ENCODE measurements at places on chromosomes 1 and 21. TPM values are rescaled to one million over a fixed set of nuclear protein-coding genes. Genes with fewer than 3 reads are reported as not detected.

ORC1 gene
- total RNA-seq = 14.6 TPM

DNA sequence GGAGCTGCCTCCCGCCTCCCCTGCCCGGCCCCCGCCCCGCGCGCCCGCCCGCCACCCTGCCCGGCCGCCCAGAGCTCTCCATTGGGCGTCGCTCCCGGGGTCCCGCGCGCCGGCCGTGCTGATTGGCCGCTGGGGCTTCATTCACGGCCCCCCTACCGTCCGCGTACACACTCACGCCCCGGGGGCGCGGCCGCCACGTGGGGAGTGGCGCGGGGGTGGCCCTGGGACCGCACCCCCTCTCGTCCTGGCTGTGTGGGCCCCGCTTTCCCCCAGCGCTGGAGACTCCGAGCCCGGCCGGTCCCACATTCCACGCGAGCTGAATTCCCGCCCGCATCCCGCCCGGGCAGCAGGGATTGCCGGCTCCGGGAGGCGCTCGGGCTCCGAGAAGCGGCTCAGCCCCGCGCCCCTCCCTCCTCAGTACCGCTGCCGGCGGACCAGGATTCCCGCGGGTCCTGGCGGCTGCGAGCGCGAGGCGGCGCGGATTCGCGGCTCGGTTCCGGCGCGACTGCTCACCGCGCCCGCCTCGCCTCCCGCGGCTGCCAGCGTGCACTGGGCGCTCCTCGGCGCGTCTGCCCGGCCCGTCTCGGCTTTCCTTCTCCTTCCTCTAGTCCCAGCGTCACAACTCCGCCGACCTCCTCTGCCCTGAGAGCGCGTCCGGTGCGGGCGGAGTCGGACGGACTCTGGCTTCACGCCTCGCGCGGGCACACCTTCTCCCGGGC is 450 bp upstream of the POU3F1 start:
- peak overlapping the region; percentile 77 for H3K4me3 ChIP-seq
- peaks cover 36% of the 10 kb centered on the region for H3K27me3 ChIP-seq
- DNase-seq = peak; percentile 83
- peaks cover 34% of the 10 kb centered on the region for H3K4me1 ChIP-seq

- H3K4me1 ChIP-seq = no peaks in the 10 kb centered on the region
- H3K27me3 ChIP-seq = no peaks in the 10 kb centered on the region
- no peak overlapping the region for H3K4me3 ChIP-seq
- no peaks in the 10 kb centered on the region for H3K36me3 ChIP-seq
Measured at GRCh38 chr1:7406641-7407543, 364.2 kb upstream of the VAMP3 start.

DNA sequence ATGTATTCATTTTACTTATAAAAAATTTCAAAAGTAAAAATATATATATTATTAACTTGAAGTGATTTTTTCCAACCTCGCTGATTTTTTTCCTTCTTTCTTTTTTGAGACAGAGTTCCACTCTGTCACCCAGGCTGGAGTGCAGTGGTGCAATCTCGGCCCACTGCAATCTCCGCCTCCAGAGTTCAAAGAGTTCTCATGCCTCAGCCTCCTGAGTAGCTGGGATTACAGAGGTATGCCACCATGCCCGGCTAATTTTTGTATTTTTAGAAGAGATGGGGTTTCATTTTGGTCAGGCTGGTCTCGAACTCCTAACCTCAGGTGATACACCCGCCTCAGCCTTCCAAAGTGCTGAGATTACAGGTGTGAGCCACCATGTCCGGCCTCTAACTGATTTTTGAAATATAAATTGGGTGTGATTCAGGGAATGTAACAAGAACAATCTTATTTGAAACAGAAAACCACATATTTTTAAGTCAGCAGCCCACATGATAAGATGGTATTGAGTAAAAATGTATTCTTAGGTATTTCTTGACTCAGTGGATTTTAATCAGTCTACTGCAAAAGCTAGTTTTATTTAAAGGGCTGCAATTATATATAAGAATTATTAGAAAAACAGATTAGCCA is 30.0 kb downstream of the ZBTB8B start:
- H3K27me3 ChIP-seq = no peaks in the 10 kb centered on the region
- H3K4me3 ChIP-seq = no peak overlapping the region
- H3K27ac ChIP-seq = no peak overlapping the region
- H3K36me3 ChIP-seq = no peaks in the 10 kb centered on the region
- DNase-seq = no peak

SKI gene
- total RNA-seq = 39.4 TPM

DNA sequence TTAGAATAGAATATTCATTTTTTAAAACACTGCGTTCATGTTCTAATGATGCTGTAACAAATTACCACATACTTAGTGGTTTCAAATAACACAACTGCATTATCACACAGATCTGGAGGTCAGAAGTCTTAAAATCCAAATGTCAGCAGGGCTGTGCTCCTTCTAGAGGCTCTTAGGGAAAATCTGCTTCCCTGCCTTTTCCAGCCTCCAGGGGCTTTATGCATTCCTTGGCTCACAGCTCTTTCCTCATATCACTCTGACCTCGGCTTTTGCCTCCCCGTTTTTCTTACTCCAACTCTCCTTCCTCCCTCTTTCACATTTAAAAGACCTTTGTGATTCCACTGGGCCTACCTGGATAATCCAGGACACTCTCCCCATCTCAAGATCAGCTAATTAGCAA is 18.6 kb upstream of the FMN2 start:
- no peak overlapping the region for H3K27ac ChIP-seq
- no peaks in the 10 kb centered on the region for H3K36me3 ChIP-seq
- H3K4me1 ChIP-seq = no peaks in the 10 kb centered on the region
- no peak for DNase-seq
- H3K4me3 ChIP-seq = no peak overlapping the region
